Keratinocyte (primary cell): ENCODE measurements at places on chromosomes 3 and 15.
A peak's percentile ranks its signal among the peaks of the same experiment; 100 is the strongest.

GRCh38 chr15:61992518-61992917, 67.7 kb downstream of the VPS13C start:
- H3K27me3 ChIP-seq, result no peaks in the 10 kb centered on the region
- no peak overlapping the region for H3K4me3 ChIP-seq
- no peaks in the 10 kb centered on the region for H3K4me1 ChIP-seq
- H3K36me3 ChIP-seq, result no peaks in the 10 kb centered on the region

- peak within 1 kb of the TSS; percentile 45 for H3K27ac ChIP-seq
- peak within 1 kb of the TSS; percentile 80 for H3K4me3 ChIP-seq
- peaks cover 20% of the 10 kb centered on the region for H3K4me1 ChIP-seq
- H3K36me3 ChIP-seq, result no peaks in the 10 kb centered on the region
- H3K27me3 ChIP-seq, result no peaks in the 10 kb centered on the region
- DNase-seq, result no peak
These were observed at the start of gene HDGFL3 for GRCh38 chr15:83207660-83208366. HDGFL3 (minus strand) TSS chr15:83207823; CDS start chr15:83207414, 409 bp downstream.

DNA sequence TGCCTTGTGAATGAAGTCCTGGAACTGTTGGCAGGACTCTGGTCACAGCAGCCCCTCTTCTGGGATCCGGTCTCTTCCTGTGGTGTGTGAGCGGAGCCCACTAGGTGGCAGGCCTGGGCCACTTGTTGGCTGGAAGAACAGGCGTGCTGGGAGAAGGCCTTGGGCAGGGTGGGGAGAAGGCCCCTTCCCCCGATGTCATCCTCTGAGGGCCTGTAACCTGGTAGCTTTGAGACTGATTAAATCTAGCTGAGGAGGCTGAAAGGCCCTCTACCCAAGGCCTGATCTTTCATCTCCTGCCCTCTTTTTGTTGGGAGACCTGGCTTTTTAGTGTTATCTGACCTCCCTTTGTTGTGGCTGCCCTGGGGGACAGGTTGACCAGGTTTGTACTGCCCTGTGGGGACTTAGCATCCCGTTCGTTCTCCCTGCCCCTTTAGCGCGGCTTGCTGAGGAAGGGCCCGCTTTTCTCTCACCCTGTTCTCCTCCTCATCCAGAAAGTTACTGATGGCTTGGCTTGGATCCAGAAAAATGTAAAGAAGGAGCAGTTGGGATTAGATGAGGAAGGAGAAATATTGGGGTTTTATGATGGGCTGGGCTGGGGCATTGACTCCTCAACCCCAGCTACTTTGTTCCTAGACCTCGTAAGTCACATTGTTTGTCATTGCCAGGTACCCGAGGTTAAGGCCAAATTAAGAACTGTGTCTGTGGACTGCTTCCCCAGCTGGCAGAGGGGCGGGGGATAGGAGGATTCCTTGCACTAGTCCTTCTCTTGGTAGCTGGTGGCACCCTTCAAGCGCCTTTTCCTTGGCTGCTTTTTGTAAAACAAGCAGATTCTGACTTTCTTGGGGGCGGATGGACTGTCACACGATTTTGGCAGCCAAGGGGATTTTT, 48.5 kb downstream of the CHCHD6 start:
- H3K27ac ChIP-seq, result peak overlapping the region; percentile 84
- H3K27me3 ChIP-seq, result no peaks in the 10 kb centered on the region
- H3K36me3 ChIP-seq, result peaks cover 2% of the 10 kb centered on the region
- H3K4me1 ChIP-seq, result peaks cover 33% of the 10 kb centered on the region

GRCh38 chr3:155702745-155703591, 41.9 kb downstream of the PLCH1 start:
- H3K36me3 ChIP-seq, result no peaks in the 10 kb centered on the region
- no peaks in the 10 kb centered on the region for H3K27me3 ChIP-seq
- no peak overlapping the region for H3K27ac ChIP-seq
- DNase-seq, result no peak
- H3K4me3 ChIP-seq, result no peak overlapping the region

GRCh38 chr3:69737392-69737791, 1.9 kb upstream of the MITF start:
- H3K36me3 ChIP-seq, result no peaks in the 10 kb centered on the region
- H3K4me1 ChIP-seq, result peaks cover 2% of the 10 kb centered on the region
- H3K27ac ChIP-seq, result no peak overlapping the region
- peaks cover 12% of the 10 kb centered on the region for H3K27me3 ChIP-seq
- no peak overlapping the region for H3K4me3 ChIP-seq

- H3K27ac ChIP-seq, result no peak overlapping the region
- no peaks in the 10 kb centered on the region for H3K27me3 ChIP-seq
- peaks cover 33% of the 10 kb centered on the region for H3K36me3 ChIP-seq
- DNase-seq, result no peak
These were observed 76.3 kb downstream of the KLHL25 start for GRCh38 chr15:85718271-85718971.

DNA sequence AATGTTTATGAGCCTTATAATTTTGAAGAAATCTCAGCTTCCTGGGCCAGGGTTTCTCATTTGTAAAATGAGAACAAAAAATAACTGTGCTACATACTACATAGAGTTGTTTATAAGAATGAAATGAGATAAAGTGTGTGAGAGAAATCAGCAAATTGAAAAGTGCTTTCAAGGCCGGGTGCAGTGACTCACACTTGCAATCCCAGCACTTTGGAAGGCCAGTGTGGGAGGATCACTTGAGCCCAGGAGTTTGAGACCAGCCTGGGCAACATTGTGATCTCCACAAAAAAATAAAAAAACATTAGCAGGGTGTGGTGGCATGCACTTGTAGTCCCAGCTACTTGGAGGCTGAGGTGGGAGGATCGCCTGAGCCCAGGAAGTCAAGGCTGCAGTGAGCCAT, 22.4 kb downstream of the FOXB1 start:
- no peak for DNase-seq
- H3K27me3 ChIP-seq, result no peaks in the 10 kb centered on the region
- H3K27ac ChIP-seq, result no peak overlapping the region
- H3K36me3 ChIP-seq, result no peaks in the 10 kb centered on the region
- H3K4me3 ChIP-seq, result no peak overlapping the region

DNA sequence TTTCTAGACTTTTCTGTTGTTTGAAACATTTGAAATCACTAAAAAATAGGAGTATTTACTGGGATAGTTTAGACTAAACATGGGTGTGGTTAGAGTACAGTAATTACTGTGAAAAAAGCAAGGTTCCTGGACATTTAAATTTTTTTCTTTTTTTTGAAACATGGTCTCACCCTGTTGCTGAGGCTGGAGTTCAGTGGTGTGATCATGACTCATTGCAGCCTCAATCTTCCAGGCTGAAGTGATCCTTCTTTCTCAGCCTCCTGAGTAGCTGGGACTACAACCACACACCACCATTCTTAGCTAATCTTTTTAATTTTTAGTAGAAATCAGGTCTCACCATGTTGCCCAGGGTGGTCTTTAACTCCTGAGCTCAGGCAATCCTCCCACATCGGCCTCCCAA, 20.4 kb upstream of the CELF6 start:
- no peaks in the 10 kb centered on the region for H3K4me1 ChIP-seq
- no peaks in the 10 kb centered on the region for H3K27me3 ChIP-seq
- H3K4me3 ChIP-seq, result no peak overlapping the region
- no peak for DNase-seq
- no peak overlapping the region for H3K27ac ChIP-seq
- peaks cover 1% of the 10 kb centered on the region for H3K36me3 ChIP-seq

GRCh38 chr15:50767332-50767861, 1.9 kb upstream of the SPPL2A start:
- H3K27ac ChIP-seq, result no peak overlapping the region
- peaks cover under 1% of the 10 kb centered on the region for H3K36me3 ChIP-seq
- no peak overlapping the region for H3K4me3 ChIP-seq
- no peaks in the 10 kb centered on the region for H3K27me3 ChIP-seq

GRCh38 chr15:60993008-60993407, 236.1 kb downstream of the RORA start:
- H3K4me1 ChIP-seq, result peaks cover 6% of the 10 kb centered on the region
- no peak for DNase-seq
- no peaks in the 10 kb centered on the region for H3K36me3 ChIP-seq
- no peaks in the 10 kb centered on the region for H3K27me3 ChIP-seq

GRCh38 chr3:124999897-125000435, 55.8 kb downstream of the HEG1 start:
- H3K27ac ChIP-seq, result no peak overlapping the region
- H3K36me3 ChIP-seq, result peaks cover 31% of the 10 kb centered on the region
- DNase-seq, result no peak
- no peaks in the 10 kb centered on the region for H3K4me1 ChIP-seq
- H3K4me3 ChIP-seq, result no peak overlapping the region

GRCh38 chr3:13896473-13897154, 16.7 kb upstream of the WNT7A start:
- H3K27me3 ChIP-seq, result no peaks in the 10 kb centered on the region
- H3K4me3 ChIP-seq, result no peak overlapping the region
- H3K36me3 ChIP-seq, result no peaks in the 10 kb centered on the region
- no peak overlapping the region for H3K27ac ChIP-seq
- no peak for DNase-seq
- peaks cover 17% of the 10 kb centered on the region for H3K4me1 ChIP-seq

DNA sequence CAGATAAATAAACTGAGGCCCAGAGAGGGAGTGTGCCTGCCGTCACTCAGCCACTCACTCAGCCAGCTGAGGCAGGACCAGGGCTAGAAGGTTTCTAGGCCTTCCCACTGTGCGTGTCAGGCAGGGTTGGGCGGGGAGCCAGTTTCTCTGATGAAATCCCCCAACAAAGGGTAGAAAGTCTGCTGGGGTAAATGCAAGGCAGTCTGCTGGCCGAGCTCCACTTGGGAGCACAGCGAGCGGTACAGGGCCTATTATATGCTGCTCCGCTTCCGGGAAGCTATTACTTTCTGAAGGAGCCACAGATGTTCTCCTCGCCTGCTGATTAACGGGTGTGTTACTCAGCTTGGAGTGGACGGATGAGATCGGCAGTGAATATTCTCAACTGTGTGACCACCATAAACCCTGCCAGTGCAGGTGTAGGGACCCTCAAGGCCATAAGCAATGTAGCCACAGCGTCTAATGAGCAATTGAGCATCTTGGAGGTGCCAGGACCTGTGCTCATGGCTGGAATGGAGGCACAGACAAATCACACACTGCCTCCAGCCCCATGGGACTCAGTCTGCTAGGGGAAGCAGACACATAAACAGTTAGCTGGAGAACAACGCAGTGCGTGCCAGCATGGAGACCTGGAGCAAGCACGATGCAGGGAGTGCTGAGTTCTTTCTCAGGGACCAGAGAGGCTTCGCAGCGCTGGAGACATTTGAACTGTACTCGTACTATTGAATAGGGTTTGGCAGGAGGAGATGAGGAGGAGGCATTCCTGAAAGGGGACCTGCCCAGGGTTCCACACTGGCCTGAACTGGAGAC, 42.1 kb downstream of the CORO2B start:
- H3K27ac ChIP-seq, result no peak overlapping the region
- H3K27me3 ChIP-seq, result no peaks in the 10 kb centered on the region
- H3K36me3 ChIP-seq, result no peaks in the 10 kb centered on the region
- no peaks in the 10 kb centered on the region for H3K4me1 ChIP-seq

DNA sequence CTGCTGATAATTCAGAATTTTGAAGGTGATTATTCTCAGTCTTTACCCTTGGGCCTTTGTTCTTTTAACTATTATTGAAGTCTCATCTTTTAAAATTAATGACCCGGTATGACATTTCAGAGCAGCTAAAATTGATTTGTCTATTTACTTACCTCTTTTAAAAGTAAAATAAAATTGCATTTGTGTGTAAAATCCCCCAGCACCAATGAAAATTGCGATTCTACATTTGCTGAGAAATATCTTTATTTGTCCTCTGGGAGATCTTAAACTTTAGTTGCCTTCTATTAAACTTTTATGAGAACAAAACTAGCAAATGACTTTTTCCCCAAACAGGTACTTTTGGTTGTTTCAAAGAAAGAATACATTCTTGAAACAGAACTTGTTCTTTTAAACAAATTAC, 7.5 kb upstream of the IL5RA start:
- no peaks in the 10 kb centered on the region for H3K27me3 ChIP-seq
- no peak overlapping the region for H3K27ac ChIP-seq
- no peaks in the 10 kb centered on the region for H3K36me3 ChIP-seq
- H3K4me3 ChIP-seq, result no peak overlapping the region

- no peak overlapping the region for H3K4me3 ChIP-seq
- no peaks in the 10 kb centered on the region for H3K27me3 ChIP-seq
- H3K36me3 ChIP-seq, result no peaks in the 10 kb centered on the region
- peaks cover 11% of the 10 kb centered on the region for H3K4me1 ChIP-seq
- no peak for DNase-seq
These were observed 23.3 kb downstream of the SLC6A6 start for GRCh38 chr3:14425581-14426304.

- H3K27ac ChIP-seq, result no peak overlapping the region
- H3K27me3 ChIP-seq, result no peaks in the 10 kb centered on the region
- DNase-seq, result no peak
- no peaks in the 10 kb centered on the region for H3K36me3 ChIP-seq
These were observed 81.7 kb upstream of the NPHP3 start for GRCh38 chr3:132803889-132804288.

- H3K4me3 ChIP-seq, result no peak overlapping the region
- peaks cover 10% of the 10 kb centered on the region for H3K4me1 ChIP-seq
- no peak for DNase-seq
- H3K27me3 ChIP-seq, result no peaks in the 10 kb centered on the region
- H3K27ac ChIP-seq, result no peak overlapping the region
These were observed 47.4 kb downstream of the UACA start for GRCh38 chr15:70715840-70716485.

- H3K4me3 ChIP-seq, result no peak overlapping the region
- H3K4me1 ChIP-seq, result no peaks in the 10 kb centered on the region
- peaks cover 26% of the 10 kb centered on the region for H3K27me3 ChIP-seq
- no peaks in the 10 kb centered on the region for H3K36me3 ChIP-seq
- DNase-seq, result no peak
These were observed 95.7 kb downstream of the CPN2 start for GRCh38 chr3:194255252-194256039.

GRCh38 chr15:92619145-92620101, 36.2 kb downstream of the FAM174B start:
- H3K4me1 ChIP-seq, result peaks cover under 1% of the 10 kb centered on the region
- no peak for DNase-seq
- no peaks in the 10 kb centered on the region for H3K36me3 ChIP-seq
- H3K4me3 ChIP-seq, result no peak overlapping the region

GRCh38 chr15:22958487-22959280, 21.5 kb downstream of the CYFIP1 start:
- no peaks in the 10 kb centered on the region for H3K27me3 ChIP-seq
- no peak overlapping the region for H3K27ac ChIP-seq
- H3K4me3 ChIP-seq, result no peak overlapping the region
- H3K4me1 ChIP-seq, result peaks cover 9% of the 10 kb centered on the region

DNA sequence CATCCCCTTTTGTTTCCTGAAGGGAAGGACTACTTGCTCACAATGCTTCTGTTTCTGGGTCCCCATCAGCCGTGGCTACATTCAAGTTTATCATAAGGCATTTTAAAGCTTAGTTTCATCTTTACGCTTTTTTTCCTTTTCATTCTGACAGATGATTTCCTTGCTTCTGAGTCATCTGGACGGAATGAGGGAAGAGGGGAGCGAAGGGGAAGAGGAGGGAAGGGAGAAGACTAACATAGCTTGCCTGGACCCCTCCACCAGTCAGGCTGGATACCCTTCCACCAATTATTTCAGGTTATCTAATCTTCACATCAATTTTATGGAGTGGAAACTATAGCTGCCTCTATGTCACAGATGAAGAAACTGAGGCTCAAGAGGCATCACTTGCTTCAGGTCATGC, 27.6 kb downstream of the FAM3D start:
- H3K4me3 ChIP-seq, result no peak overlapping the region
- DNase-seq, result no peak
- H3K4me1 ChIP-seq, result peaks cover 9% of the 10 kb centered on the region
- no peak overlapping the region for H3K27ac ChIP-seq
